ENCODE measurements at places on chromosomes 16 and 17. TPM values are rescaled to one million over a fixed set of nuclear protein-coding genes. Genes with fewer than 3 reads are reported as not detected.

The FTSJ3 gene
- 31.1 TPM for total RNA-seq

The SLC6A4 gene
- 0.70 TPM for total RNA-seq

The ACSM2A gene
- 1,049 TPM for total RNA-seq

The MMP25 gene
- total RNA-seq = 0.47 TPM

The CHTF18 gene
- total RNA-seq = 5.1 TPM

The PYDC1 gene
- not detected for total RNA-seq

The GGT6 gene
- total RNA-seq = 0.19 TPM

The PRPF8 gene
- total RNA-seq = 110 TPM

The CCL14 gene
- 1.9 TPM for total RNA-seq

The PAGR1 gene
- 16.9 TPM for total RNA-seq

The ITGB3 gene
- total RNA-seq = 4.8 TPM

The MYH2 gene
- total RNA-seq = under 0.01 TPM

The SHCBP1 gene
- 21.2 TPM for total RNA-seq

The SLC13A5 gene
- total RNA-seq = 88.4 TPM

The KRT24 gene
- total RNA-seq = not detected

The ZFHX3 gene
- total RNA-seq = 3.5 TPM

The BAHCC1 gene
- total RNA-seq = 3.9 TPM

The PIGQ gene
- total RNA-seq = 144 TPM

The ODAD4 gene
- 0.25 TPM for total RNA-seq

The AP2B1 gene
- total RNA-seq = 55.6 TPM

The TP53 gene
- 18.4 TPM for total RNA-seq

The NOXO1 gene
- total RNA-seq = 0.28 TPM

The PER1 gene
- total RNA-seq = 71.6 TPM

The KRTAP4-1 gene
- not detected for total RNA-seq

The USP6 gene
- 0.05 TPM for total RNA-seq

The NRN1L gene
- 0.14 TPM for total RNA-seq

The RAD51D gene
- 3.8 TPM for total RNA-seq

The CCL1 gene
- not detected for total RNA-seq

The KIFC3 gene
- total RNA-seq = 22.2 TPM

The CPHXL2 gene
- not detected for total RNA-seq

The RARA gene
- total RNA-seq = 12.9 TPM

The HEATR9 gene
- 0.08 TPM for total RNA-seq

The FOXF1 gene
- 0.75 TPM for total RNA-seq

The ZMYND15 gene
- 0.47 TPM for total RNA-seq

The SCIMP gene
- 5.7 TPM for total RNA-seq

The NEK8 gene
- total RNA-seq = 6.3 TPM

The PVALEF gene
- not detected for total RNA-seq

The ATP2C2 gene
- total RNA-seq = 0.17 TPM

The RAB26 gene
- 1.9 TPM for total RNA-seq

The FAM20A gene
- 14.9 TPM for total RNA-seq

The ZP2 gene
- not detected for total RNA-seq

The OR1A1 gene
- not detected for total RNA-seq

The OR4D1 gene
- total RNA-seq = under 0.01 TPM

The SEZ6L2 gene
- total RNA-seq = 0.25 TPM

The SLC16A11 gene
- total RNA-seq = 1.7 TPM

The TMEM235 gene
- total RNA-seq = not detected

The TP53TG3B gene
- not detected for total RNA-seq

The IKZF3 gene
- total RNA-seq = 1.3 TPM

The CYBC1 gene
- 25.9 TPM for total RNA-seq

The SOX9 gene
- 1.7 TPM for total RNA-seq

The TP53TG3 gene
- total RNA-seq = not detected

The ACE gene
- 6.9 TPM for total RNA-seq

The KRTAP9-7 gene
- not detected for total RNA-seq

The CTF1 gene
- not detected for total RNA-seq

Measured in liver (tissue), 10 donors.